Astrocyte of the hippocampus (primary cell): ENCODE measurements at places on chromosomes 5 and 9.
A peak's percentile ranks its signal among the peaks of the same experiment; 100 is the strongest.

DNA sequence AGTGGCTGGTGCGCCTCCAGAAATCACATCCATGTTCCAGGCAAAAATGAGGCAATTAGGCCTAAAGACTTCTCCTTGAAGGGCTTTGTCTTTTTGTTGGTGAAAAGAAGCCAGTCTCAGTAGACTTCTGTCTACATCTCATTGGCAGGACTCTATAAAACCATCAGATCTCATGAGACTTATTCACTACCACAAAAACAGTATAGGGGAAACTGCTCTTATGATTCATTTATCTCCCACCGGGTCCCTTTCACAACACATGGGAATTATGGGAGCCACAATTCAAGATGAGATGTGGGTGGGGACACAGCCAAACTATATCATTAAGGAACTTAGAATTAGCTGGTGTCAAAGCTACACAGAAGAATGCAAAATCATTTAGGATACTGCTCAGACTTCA is 77.7 kb upstream of the SNX2 start:
- no peak for DNase-seq

DNA sequence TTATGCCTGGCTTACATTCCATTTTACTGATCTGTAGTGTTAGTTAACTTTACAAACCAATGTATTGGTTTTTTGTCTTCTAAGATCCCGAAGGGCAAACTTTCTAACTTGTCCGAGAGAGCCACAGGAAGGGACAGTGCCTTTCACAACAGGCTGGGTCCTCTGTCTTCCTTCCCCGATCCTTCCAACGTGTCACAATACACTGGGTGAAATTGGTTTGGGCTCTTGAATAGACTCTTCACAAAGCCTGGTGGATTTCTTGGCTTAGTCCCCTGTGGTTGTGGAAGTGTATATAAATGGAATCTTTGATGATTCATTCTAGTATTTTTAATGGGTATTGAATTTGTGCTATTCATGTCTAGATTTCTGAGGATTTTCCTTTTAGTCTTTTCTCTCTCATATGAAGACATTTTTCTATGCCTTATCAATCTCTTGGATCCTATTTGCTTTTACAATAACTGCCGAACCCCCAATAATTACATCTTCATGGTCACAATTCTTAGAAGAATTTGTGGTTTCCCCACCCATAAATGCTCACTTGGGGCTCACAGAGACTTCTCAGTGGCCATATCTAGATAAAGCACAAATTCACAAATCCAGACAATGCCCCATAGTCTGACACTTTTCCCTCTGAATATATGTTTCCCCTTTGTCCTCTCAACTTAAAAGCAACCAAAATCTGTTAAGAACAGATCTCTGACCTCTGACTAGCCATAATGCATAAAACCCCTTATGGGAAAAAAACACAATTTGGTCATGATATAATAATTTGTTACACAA is 107.7 kb downstream of the MTRR start:
- DNase-seq = peak; percentile 62

GRCh38 chr9:68495247-68495646 is 45.4 kb downstream of the TMEM252 start:
- DNase-seq = no peak

DNA sequence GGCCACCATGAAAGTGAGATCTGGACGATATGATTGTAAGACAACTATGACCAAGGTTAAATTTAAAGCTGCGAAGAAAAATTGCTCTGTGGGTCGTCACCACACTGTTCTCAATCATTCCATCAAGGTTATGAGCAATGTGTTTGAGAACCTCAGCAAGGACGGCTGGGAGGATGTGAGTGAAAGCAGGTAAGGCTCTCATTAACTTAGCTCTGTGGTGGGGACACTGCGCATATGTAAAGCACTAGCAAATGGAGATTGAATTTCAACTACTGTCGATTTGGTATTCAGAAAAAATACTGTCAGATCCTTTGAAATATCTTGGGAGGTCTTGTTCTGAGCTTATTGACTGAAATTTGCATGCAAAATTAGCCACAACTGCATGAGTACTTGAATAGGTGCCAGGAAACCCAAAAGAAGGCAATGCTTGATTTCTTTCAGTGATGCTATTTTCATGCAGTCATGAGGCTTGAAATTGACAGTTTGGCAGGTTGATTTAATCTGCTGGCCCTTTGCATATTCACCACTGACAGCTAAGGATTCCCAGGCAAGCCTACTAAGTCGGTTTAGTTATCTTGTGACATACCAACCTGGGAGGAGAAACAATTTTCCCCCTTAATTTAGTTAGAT is 183.9 kb upstream of the SH3GL2 start:
- DNase-seq = no peak

DNA sequence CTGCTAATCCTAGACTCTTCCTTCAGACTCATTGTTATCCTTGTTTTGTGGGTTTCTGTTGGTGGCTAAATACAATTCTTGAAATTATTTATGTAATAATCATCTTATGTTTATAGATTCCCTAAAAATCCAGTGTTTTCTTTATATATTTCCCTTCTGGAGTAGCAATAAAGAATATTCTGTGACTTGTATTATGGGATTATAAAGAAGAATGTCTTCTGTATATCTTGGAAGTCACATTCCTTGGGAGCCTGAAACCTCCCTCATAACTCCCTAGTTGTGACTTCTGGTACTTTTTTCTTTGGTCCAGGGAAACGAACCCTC is 356.1 kb downstream of the TMEM167A start:
- no peak for DNase-seq

DNA sequence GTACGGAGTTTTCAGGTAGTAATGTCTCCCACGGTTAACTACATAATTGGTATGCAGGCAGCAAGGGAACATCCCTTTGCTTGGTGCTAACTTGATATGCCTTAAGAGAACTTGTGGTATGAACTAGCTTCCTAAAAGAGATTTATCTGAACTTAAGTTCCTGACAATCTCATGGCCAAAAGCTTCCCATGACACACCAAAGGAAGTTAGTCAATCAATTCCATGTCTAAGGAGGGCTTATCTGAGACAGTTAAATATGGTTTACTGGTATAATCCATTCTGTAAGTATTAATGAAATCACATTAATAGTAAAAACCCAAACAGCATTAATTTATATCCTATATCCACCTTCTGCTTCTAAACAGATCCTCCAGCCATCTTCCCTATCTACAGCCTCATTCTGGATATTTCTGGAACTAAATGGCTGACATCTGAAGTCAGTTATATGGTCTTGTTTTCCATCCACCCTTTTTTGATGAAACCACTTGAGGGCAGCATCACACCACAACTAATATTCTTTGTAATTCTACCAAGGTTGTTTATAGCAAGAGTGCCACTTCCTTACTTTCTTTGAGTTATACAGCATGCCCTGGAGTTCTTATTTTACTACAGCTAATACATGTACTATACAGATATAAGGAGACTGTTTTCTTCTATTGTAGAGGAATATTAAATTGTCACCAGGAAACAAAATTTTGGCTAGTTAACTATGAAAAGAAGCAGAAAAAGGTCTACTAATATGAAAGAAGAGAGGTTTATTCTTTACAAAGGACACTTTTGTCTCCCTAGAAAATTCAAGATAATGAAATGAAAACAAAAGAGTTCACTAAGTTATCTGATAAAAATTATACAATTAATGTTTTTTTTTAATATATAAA is 34.7 kb downstream of the SHOC1 start:
- peak; percentile 88 for DNase-seq

GRCh38 chr5:14672484-14673394 is 8.2 kb downstream of the OTULIN start:
- no peak for DNase-seq

DNA sequence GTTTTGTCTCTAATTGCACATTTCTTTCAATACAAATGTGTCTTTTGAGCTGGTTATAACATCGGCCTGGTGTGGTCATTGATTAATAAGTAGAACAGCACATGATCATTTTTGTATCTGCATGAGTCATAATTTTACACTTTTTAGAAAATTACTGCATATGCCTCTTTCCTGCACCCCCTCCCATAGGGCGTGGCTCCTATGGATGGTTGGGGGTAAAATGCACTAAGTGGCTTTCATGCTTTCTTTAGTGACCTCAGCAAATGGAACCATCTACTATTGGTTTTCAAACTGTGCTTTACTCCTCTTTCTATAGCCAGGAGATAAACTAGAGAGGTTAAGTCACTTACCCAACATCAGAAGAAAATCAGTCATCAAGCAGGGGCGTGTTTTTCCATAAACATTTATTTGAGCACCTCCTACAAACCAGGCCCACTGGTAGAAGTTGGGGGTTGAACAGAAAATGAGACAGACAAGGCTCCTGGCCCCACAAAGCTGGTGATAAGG is 3.8 kb downstream of the ANXA6 start:
- no peak for DNase-seq

DNA sequence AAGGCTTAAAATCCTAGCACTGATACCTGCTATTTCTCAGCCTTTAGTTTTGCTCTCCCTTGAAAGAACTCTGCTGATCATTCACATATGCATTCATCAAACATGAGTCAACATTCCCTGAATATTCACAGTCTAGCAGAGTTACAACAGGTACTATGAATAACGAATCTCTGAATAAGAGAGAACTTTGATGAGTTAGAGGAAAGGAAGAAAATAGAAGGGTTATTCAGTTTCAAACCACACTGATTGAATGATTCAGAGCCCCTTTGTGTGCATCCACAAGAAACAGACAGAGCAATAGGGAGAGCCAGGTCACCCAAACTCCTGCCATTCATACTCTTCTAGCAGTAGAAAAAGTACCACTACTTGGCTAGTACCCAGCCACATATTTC is 36.0 kb downstream of the FOXD1 start:
- peak; percentile 86 for DNase-seq

DNA sequence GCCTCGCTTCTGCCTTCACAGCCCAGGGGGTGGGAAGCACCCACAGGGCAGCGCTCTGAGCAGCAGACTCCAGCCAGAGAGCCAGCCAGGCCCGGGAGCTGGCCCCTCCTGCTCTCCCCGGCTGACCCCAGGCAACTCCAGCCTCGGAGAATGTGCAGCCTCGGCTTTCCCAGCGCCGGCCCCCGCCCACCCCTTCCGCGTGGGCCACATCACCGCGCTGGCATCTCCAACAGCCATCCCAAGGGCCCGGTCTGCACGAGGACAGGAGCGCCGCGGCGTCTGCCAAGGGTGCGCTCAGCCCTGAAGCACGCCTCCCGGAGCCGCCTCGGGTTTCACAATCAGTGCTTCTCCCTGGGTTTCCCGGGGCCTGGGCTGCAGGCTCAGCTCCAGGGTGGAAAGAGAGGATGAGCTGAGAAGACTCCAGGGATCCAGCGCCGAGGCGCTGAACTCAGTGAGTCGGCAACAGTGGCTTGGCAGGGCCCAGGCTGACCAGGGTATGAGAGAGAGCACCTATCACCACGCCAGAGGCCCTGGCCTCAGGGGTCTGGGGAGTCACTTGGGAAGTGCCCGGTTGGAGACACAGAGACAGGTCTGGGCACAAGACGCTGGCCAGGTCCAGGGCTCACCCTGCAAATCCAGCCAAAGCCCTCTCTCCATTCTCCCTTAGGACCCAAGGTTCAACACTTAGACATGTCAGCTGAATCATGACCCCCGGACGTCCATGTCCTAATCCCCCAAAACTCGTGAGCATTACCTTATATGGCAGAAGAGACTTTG is 79.6 kb downstream of the ADAMTS2 start:
- peak; percentile 97 for DNase-seq

- DNase-seq = peak; percentile 18
These were observed 15.9 kb downstream of the SWI5 start for GRCh38 chr9:128292009-128292408.

DNA sequence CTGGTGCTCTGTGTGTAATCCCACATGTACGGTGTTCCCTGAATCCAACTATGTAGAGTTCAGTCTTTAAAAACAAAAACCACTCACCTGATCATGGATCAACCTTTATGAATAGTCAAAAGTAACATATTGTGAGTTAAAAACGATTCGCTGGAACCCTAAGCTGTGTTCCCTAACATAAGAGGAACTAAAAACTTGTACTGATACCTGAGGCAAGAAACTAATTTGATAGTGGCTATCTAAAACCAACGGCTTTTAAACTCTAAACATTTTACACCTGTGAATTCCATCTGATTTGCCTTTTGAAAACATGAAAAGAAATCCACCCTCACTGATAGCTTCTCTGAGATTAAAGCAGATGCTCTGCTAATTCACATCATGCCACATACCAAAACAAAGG is 101.5 kb downstream of the DEPDC1B start:
- DNase-seq = no peak

DNA sequence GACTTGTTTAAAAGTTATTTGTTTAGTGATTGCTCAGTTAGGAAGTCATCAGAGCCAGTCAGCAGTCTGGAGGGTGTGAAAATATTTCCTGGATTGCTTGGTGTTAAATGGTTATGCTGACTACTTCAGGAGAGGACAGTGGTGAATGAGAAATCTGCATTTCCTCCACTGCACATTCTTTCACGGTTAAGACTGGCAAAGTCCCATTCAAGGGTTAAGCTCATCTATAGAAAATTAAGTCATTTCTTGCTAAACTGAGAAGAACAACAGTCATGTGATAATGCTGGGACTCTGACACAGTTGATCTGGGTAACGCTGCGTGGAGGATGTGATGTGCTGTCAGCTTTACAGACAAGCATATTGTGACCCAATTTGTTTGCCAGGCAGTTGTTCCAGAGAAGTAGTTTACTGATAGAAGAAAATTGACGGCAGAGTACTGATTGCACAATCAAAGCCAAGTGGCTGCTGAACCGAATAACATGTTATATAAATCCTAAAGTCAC is 80.4 kb downstream of the GRAMD2B start:
- peak; percentile 66 for DNase-seq

DNA sequence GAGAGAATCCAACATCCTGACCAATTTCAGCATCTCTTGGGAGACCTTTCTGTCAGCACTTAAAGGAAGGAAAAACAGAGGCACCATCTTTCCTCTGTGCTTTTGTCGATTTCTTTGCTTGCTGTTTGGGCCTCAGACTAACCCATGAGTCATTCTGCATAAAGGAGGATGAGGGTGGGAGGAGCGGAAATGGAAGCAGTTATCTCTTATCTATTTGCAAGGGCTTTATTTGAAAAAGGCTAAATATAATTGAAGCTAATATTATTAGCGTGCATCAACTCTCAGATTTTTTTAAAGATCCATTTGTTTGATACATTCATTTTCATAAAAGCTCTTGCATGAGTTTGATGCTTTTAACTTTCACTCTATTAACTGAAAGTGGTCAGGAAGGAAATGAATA is 72.9 kb downstream of the ZNF622 start:
- no peak for DNase-seq

DNA sequence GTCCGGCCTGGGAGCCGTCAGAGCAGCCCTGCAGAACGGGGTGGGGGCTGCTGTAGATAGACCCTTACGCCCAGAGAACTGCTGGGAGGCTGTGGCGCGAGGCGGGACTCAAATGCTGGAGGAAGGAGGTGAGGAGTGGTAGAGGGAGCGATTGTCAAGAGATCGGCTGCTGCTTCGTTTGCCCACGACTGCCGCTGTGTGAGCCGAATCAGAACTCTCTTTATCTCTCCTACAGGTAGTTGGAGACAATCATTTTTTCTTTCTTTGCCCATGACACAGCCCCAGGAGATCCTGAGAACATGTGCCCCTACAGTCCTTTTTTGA is 456 bp downstream of the ZNF79 start:
- no peak for DNase-seq

DNA sequence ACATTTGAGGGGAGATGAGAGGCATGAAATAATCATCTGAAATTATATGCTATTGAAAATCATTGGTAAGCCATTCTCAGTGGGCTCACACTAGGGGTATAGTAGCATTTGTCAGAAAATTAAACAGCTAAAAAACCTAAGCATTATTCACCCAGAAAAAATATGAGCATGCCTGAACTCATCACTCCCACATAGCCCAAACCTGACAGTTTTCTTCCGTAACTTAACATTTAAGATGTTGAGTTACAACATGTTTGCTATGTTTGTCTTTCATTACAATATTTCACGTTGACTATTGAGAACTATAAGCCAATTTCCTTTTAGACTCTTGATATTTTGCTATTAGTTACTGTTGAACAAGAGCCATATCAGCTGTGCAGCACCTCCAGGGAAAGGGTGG is 23.5 kb upstream of the GHR start:
- no peak for DNase-seq
